ENCODE measurements at places on chromosomes 16 and 17.

DNA sequence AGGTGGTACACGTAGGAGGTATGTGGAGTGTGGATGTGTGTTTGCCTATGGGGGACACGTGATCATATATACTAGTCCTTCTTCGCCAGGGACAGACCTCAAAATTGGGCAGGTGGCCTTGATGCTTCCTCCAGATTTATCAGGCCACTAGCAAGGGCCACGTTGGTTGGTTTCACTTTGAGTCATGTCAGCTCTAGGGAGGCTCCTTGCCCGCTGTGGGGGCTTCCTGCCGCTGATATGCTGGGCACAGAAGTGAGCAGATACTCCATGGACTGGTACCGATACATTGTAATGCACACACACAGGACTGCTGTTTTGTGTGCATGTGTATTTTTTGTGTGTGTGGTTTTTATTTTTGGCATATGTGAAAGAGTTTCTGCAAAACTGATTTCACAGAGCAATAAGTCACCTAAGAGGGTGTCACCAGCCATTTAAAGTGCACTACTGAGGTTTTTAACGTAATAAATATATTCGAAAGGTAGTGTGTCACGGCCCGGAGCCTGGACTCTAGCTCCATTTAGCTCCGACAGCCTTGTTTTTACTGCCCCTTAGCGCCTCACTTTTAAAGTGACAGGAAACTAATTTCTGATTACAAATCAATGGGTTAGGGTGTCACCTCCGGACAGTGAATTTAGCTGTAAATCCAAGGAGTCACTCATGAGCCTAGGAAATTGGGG is 605.5 kb upstream of the SALL1 start:
- no peak for DNase-seq

DNA sequence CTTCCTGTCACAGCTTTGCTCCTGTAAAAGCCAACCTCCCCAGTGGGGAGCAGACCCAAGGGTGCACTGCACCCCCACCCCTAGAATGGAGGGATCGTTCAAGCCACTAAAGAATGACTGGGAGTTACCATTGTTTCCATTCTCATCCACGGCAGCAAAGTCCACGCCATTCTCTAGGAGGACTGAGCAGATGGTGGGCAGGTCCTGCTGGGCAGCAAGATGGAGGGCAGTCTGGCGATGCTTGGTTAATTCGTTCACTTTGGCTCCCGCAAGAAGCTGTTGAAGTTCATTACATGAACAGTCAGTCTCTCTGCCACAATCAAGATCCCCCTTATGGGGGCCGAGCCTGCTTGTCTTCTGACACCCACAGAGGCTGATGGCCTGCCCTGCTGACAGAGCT is 30.8 kb downstream of the CYB5D2 start:
- DNase-seq: no peak

DNA sequence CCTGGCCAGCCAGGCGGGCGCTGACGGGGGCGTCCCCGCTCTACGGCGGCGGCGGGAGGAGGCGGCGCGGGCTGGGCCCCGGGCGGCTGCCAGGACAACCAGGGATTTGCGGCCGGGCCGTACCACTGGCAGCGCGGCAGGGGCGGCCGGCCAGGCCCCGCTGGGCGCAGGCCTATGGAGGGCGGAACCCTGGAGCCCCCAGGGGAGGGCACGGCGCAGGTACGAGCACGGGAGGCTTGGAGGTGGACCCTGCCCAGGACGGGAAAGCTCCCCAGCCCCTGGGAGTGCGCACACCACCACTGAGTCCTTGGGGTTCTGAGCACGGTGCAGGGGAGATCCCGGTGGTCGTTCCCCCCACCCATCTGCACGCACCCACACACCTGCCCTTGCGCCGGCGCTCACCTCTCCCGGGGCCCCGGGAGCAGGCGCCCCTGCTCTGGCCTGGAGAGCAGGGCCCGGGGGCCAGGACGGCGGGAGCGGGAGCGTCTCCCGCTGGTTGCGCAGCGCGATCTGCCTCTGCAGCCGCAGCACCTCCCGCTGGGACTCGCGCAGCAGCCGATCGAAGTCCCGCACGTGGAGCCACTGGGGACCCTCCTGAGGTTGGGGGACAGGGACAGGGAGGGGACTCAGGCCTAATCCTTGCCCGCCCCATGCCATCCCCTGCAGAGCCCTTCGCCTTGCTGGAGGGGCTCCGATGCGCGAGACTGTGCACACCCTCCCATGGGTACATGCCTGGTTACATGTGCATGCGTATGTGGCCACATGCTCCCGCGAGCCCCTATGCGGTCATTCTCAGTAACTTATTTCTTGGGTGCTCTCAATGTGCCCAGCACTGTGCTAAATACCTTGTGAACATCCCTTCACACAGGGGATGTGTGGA is 3.9 kb downstream of the TSPOAP1 start:
- DNase-seq: peak; percentile 54

DNA sequence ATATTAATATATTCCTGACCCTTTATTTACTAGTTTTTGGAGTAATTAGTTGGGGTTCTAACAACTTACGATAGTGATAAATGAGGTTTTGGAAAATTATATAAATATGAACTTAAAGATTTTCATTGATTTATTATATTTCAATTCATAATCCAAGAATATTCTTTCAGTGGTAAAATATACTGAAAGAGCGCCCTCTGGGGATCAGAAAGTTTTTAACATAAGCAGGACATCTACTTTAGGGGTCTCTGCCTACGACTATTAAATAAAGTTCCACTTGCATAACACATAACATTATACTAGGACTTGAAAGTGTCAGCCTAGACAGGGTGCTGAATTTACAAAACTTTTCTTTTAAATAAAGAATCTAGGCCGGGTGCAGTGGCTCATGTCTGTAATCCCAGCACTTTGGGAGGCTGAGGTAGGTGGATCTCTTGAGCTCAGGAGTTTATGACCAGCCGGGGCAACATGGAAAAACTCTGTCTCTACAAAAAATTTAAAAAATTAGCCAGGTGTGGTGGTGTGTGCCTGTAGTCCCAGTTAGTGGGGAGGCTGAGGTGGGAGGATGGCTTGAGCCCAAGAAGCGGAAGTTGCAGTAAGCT is 15.6 kb downstream of the RFWD3 start:
- no peak for DNase-seq

DNA sequence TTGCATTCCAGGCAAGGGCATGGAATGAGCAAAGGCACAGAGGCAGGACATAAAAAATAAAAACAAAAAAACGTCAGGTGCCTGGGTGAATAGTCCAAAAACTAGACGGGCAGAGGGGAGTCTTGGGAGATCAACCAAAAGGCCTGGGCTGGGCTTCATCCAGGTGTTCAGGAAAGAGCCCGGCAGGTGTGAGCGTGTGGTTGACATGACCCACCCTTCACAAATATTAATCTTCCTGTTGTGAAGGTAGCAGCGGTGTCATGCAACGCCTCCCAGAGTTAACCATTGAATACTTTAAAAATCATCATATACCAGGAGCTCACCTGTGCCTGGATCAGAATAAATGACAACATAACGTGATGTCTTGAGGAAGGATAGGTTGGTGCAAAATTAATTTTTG is 90.6 kb downstream of the USP22 start:
- no peak for DNase-seq

- no peak for DNase-seq
Observed at GRCh38 chr16:17272716-17273115, 198.0 kb downstream of the XYLT1 start.
